Sciatic nerve (tissue), 2 donors: ENCODE measurements at places on chromosomes 16 and 17. TPM values are rescaled to one million over a fixed set of nuclear protein-coding genes. Genes with fewer than 3 reads are reported as not detected.

Gene SARM1
- 12.7 TPM for total RNA-seq

DNA sequence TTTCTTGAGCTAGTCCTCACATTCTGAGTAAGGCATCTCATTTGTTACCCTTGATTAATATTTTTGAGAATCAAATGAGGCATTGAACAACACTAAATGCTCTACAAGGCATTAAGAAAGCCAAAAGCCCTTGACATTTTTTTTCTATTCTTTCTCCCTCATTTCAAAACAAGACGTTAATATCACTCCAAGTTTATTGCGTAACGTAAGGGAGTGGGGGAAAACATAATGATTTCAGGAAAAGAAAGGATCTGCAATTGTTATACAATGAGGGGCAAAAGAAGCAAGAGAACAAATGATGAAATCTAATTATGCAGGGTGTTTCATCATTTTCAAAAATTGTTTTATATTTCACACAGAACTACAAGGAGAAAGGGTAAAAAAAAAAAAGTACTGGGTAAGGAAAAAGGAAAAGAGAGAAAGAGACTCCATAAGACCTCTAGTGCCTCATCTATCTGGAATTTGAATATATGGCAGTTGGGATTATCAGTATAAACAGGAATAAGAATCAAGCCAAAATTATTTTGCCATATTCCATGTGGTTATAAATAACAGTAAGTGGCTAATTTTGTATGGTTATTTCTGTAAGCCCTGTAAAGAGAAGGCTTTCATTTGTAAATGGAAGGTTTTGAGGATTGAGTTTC is 163.0 kb downstream of the ABCA8 start:
- no peak for DNase-seq

GRCh38 chr16:31427441-31428278 is 500 bp downstream of the COX6A2 start:
- DNase-seq: peak; percentile 77

DNA sequence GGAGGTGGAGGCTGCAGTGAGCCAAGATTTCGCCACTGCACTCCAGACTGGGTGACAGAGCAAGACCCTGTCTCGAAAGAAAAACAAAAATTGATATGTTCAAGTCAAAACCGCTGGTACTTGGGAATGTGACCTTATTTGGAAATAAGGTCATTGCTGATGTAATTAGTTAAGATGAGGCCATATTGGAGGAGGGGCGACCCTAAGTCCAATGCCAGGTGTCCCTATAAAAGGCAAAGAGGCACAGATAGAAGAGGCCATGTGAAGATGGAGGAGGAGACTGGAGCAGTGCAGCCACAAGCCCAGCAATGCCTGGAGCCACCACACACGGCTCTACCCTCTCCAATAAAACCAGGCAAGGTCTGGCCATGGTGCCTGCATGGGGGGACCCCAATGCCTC is 50.8 kb upstream of the JPH3 start:
- DNase-seq: no peak

DNA sequence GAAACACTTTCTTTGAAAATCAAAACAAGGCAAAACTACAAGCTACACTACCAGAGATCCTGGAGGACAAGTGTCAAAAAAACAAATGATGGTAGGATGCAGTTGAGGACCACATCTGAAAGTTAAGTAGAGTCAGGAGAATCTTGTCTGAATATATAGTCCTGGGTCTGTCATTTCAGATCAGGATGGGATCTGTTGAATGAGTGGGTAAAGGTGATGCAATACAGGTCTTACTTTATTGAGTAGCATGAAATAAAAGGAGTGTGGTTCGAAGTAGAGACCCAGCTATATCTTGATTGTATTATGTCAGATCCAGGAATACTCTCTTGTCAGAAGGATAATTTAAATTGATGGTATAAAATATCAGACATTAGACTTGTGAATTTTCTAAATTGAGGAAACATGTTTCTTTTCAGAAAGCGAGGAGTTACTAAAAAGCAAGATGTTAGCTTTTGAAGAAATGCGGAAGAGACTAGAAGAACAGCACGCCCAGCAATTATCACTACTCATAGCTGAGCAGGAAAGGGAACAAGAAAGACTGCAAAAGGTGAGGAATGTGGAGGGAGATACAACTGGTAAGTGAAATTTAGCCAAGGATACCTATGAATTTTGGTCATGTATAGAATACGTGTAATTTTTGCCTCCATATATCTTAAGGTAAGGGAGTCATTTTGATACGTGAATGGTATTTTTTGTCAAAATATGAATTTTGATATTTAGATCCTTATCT is 15.1 kb upstream of the VPS35L start:
- no peak for DNase-seq

- DNase-seq: no peak
Observed at GRCh38 chr16:72291531-72291981, 119.6 kb upstream of the PMFBP1 start.

GRCh38 chr17:15996322-15996721 is 3.2 kb downstream of the ZSWIM7 start:
- no peak for DNase-seq

GRCh38 chr16:27195076-27195741 is 8.1 kb upstream of the KDM8 start:
- DNase-seq: no peak

- no peak for DNase-seq
Observed at GRCh38 chr17:53134548-53134947, 688.2 kb upstream of the KIF2B start.

GRCh38 chr16:25553711-25554436 is 137.9 kb upstream of the HS3ST4 start:
- no peak for DNase-seq

- DNase-seq: no peak
Observed at GRCh38 chr17:79992649-79993389, 42.9 kb downstream of the TBC1D16 start.

Gene ACBD4
- total RNA-seq: 26.4 TPM

Gene GDPD1
- total RNA-seq: 4.1 TPM

GRCh38 chr17:76504117-76504516 is 2.9 kb upstream of the RHBDF2 start:
- no peak for DNase-seq

DNA sequence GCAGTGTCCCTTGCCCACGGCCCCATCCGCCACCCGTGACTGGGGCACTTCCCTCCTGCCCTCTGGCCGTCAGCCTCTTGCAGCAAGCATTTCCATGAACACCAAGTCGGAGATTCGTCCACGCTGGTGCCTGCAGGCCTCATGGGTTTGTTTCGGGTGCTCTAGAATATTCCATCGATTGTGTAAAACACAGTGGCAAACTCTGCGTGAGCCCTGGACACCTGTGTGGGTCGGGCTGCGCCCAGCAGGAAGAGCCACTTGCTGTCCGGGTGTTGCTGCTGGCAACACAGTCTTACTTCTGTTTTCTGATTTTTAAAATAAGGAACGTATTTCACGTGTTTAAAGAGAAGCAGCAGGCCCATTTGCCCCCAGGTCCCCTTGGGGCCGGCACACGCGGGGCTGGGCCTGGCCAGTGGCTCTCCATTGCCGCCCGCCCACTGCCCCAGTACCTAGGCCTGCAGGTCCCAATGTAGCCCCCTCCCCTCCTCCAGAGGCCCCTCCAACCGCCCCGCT is 10.0 kb downstream of the CYBC1 start:
- DNase-seq: no peak

GRCh38 chr17:73282629-73283028 is 20.9 kb upstream of the CPSF4L start:
- no peak for DNase-seq

Gene FBXW10
- total RNA-seq: not detected

DNA sequence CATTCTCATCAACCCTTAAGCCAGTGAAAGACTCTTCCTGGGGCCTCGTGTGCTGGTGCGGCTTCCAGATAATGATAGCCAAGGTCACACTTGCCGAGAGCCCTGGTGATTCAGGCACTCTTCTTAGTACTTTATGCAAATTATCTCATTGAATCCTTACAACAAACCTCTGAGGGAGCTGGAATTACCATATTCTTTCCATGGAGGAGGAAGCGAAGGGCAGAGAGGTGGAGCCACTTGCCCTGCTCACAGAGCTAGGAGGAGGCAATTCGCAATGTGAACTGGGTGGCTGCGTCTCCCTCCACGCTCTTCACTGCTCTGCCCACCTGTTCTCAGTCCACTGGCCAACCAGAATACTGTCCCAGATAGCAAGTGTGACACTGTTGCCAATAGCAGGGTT is 409.7 kb downstream of the SNX29 start:
- DNase-seq: no peak

DNA sequence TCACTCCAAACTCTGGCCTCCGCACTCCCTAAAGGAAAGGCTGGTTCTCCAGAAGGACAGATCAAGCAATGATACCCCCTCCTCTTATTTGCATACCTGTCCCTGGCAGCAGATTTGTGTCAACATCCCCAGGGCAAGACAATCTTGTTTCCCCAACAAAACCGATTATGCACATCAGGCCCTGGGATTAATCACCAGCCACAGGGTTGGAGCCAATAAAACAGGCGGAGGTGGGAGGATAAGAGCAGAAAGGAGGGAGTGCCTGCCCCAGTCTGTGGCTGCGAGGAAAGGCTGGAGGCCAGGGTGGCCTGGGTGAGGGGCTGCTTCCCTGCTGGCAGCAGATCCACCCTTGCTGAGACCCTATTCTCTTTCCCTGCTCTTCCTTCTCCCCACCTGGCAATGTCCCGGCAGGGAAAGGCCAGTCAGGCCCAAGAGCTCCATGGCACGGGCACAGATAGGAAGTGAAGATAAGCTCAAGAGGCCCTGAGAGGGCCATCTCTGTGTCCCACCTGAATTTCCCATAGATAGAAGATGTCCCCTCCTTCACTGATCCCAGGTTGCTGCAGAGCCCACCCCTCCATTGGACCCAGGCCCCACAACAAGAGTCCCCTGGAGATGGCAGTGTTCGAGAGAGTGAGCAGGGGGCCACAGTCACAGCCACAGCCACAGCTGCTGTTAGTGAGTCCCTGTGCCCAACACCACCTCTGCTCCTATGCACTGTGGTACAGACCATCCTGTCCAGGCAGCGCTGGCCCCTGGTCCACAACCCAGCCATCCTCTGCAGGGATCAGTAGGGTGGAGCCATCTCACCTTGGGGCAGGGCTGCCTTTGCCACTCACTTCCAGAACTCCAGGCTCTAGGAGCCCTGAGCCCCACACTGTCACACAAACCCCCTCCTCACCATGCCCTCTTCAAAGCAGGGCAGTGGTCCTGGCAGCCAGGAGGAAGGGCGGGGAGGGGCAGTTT is 137.5 kb downstream of the SDK2 start:
- no peak for DNase-seq

- DNase-seq: no peak
Observed at GRCh38 chr16:901715-902601, 68.8 kb downstream of the LMF1 start.

DNA sequence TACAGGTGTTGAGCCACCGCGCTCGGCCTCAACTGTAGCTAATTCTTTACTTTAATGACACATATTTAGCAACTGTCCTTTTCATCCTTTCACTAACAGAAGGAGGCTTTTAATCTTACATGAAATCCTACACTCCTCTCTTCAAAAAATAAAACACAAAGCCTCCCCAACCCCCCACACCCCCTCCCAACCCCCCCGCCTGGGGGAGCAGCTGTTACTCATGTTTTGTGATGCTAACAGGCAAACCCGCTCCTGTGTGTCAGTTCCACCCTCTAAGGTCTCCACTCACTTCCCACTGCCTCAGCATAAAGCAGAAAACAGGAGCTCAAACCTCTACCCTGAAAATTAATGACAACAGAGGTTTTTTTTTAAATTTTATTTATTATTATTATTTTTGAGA is 55.4 kb upstream of the SLC25A19 start:
- DNase-seq: no peak

Gene CMTM3
- total RNA-seq: 44.5 TPM

DNA sequence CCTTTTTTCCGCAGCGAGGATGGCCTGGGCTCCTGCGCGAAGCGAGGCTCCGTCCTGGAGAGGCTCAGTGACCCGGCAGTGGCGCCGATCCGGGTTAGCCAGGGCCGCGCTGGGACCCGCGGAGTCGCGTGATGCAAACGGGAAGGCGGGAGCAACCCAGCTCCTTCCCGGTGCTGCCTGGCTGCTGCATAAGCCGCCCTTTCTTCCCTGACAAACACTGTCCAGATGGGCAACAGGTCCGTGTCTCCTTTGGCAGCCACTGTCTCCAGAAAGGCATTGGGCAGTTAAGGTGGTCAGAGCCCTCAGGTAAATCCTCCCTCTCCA is 21.8 kb upstream of the ZNHIT3 start:
- no peak for DNase-seq

Gene SLC16A13
- 1.8 TPM for total RNA-seq

Gene NUDT7
- 8.2 TPM for total RNA-seq

- DNase-seq: no peak
Observed at GRCh38 chr17:34261568-34262337, 6.7 kb downstream of the CCL2 start.

DNA sequence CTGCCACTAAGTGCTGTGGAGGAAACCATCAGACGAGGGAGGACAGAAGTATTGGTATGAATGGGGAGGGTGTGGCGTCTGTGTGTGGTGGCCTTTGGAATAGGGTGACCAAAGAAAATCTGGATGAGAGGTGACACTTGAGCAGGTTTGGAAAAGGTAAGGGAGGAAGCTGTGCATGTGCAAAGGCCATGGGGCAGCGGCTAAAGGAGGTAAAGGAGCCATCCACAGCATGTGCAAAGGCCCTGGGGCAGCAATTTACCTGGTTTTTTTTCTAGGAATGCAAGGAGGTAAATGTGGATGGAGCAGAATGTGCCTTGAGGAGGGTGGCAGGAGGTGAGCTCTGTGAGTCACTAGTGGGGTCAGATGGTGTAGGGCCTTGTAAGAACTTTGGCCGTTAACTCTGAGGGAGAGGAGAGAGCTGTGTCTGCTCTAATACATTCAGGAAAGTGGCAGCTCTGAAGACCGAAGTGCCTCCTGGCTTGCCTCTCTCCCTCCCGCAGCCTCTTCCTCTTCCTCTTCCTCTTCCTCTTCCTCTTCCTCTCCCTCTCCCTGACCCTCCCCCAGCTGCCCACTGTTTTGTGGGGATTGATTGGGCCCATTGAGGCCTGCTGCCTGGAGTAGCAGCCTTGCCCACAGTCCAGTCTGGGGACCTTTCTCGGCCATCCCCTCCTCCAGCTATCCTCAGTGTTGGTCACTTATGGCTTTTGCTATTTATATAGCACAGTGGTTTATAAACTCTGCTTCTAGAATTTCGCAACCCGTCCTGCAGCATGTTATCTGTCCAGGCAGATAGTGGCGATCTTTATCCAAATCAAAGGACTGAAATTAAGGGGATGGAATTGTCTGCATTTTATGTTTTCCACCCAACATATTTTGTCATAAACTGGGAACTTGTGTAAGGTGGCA is 38.7 kb downstream of the CMIP start:
- DNase-seq: no peak
